ENCODE measurements at places on chromosomes 3 and 15.

- DNase-seq: no peak
These were observed 273.0 kb downstream of the DIPK2A start for GRCh38 chr3:144244662-144245061.

GRCh38 chr3:9214599-9214998 is 34.8 kb downstream of the SRGAP3 start:
- DNase-seq: no peak

- DNase-seq: peak; percentile 74
These were observed 398.8 kb downstream of the MECOM start for GRCh38 chr3:169264711-169265110.

DNA sequence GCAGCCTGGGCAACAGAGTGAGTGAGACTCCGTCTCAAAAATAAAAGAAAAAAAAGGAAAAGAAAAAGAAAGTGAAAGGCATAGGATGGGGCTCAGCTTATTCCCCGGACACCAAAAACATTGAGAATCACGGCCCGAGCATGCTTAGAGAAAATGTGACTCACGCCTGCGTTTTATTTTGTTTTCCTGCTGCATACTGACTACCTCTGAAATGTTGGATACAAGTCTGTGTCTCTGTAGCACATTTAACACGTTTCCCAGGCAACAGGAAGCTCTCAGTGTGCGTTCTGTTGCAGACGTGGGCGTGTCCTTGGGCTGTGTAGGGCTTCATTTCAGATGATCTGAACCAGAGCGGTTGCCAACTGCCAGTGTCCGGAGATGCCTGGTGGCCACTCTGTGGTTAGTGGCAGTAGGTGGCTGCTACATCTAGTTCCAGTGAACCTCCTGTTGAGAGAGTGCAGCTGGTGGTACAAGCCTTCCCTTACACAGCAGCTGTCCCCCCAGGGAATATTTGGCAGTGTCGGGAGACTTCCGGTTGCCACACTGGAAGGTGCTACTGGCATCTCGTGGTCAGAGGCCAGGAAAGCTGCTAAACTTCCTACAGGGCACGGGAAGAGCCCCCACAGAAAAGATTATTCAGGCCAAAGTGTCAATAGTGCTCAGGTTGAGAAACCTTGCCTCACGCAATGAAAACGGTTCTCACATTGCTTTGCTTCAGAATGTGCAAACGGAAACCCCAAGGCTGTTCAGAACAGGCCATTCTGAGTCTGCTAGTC is 3.0 kb downstream of the SLC51A start:
- DNase-seq: peak; percentile 70

DNA sequence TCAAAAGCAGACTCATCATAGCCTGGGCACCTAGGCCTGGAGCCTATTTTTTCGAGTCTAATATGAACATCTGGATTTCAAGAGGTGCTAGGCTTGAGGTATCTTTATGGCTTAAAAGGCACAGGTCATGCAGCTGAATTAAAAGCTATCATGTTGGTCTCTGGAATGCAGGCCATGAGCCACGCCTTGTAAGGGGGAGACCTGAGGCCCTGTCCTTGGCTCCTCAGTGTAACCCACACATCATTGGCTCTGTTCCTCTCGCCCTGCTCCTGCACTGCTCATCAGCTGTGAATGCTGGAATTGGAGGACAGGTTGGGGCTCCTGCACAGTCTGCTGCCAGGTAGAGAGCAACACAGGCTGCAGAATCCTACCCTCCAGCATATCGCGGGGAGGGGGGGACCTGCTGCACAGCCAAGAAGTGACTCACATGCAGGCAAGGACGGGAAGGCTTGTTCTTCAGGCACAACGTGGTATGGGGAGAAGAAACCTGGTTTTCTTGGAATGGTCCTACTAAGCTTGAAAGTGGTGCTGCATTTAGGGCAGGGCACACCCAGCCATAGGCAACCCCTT is 146.0 kb downstream of the CHST2 start:
- DNase-seq: no peak

DNA sequence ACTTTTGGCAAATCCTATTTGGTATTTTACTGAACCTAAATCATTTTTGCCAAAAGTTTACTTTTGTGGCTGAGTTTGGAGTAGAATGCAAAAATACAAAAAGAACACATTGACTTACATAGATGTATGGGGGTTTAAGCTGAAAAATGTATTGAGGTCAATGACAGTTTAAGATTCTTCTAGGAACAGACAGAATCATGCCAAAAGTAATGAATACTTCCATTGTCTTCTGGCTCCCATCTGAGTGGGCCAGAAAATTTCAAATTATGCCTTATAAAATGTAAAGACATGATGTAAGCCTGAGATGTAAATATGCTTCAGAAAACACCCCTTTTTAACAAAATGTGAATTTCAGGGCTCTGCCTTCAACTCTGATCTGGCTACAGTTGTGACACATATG is 375.1 kb upstream of the DPH6 start:
- DNase-seq: no peak

DNA sequence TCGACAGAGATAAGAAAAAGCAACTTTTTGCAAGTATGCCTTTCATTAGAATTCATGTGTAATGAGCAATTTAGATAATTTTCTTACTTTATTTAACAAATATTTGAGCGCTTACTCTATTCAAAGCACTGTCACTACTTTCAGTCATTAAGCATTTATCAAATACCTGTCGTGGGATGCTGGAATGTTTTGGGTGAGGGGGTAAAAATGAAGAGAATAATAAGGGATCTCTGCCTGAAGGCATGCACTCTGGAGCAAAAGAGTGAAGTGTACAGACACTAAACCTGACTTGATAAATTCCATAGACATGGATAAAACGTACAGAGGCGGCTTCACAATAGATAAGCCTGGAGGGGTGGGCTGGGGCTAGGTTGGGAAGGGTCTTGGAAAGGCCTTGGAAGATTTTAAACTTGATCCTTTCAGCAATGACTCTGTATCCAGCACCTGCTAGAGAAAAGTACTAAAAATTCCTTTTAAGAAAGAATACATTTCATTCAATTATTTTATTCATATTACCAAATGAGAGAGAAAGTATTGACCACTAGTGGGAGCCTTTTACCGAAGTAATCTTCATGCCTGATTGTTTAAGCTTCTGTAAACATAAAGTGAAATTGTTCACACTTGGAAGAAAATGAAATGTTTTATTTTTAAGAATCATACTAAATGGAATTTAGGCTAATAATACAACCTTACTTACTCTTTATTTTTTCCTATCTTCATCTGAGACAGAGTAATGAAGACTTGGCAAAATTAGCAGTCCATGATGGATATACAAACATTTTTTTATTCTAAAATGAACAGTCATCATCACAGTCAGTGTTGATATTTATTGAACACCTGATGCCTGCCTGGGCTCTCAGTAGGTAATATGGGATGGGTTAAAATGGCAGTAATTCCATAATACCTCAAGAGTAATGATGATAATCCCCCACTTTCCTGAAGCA is 113.2 kb downstream of the PPP2R3A start:
- no peak for DNase-seq

GRCh38 chr3:102529452-102529851 is 94.6 kb downstream of the ZPLD1 start:
- peak; percentile 20 for DNase-seq

GRCh38 chr3:146148468-146148931 is 12.5 kb downstream of the PLOD2 start:
- no peak for DNase-seq

GRCh38 chr3:184827572-184827971 is 15.6 kb downstream of the VPS8 start:
- DNase-seq: no peak

DNA sequence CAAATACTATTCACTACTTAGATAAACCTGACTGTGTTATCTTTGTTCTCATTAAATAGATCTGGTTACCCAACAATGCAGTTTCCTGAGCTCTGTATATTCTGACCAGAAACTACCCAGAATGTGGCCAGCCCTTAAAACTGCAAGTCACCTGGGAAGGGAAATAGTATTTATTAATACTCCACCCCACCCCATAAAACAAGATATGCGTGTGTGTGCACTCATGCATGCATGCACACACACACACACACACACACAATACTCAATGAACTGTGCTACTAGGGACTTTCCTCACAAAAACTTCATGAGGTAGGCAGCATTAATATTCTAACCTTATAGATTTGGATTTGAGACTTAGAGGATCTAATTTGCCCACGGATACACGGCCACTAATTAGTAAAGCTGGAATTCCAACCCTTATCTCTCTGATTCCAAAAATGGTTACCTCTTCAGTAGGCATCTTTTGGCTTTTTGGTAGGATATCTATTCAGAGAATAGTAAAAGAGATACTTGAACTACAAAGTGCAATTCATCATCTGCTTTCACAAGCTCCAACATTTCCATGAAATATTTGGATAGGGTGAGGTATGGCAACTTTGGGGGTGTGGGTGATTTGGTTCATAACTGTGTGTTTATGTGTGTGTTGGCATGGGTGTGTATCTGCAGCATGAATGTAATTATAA is 197.0 kb upstream of the CFAP20DC start:
- DNase-seq: no peak

DNA sequence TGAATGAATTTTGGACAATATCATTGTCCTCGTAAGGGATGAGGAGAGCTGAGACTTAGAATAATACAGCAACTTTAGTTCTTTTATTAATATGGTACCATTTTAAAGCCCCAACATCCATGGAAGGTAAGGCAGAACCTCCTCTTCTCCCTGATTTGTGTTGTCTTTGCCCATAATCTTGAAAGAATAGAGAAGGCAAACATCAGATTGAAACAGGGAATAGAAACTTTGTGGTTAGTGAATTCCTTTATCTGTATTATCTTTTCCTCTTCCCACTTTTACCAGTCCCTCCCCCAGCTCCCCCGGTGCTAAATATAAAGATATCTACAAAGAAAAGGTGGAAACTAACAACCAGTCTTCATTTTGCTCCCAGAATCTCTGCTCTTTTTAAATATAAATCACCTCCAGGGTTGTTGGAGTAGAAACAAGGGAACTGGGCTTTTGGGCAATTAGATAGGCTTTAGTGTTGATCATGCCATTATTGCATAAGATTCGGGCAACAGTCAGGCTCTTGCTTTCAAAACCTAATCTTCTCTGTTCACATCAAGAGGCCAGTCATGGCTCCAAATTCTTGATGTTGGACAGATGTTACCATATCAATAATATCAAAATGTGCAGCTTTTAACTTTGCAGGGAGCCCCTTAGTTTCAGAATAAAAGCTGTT is 32.5 kb downstream of the ITPR1 start:
- no peak for DNase-seq

- no peak for DNase-seq
These were observed 298.3 kb upstream of the NR2E3 start for GRCh38 chr15:71511796-71512681.

DNA sequence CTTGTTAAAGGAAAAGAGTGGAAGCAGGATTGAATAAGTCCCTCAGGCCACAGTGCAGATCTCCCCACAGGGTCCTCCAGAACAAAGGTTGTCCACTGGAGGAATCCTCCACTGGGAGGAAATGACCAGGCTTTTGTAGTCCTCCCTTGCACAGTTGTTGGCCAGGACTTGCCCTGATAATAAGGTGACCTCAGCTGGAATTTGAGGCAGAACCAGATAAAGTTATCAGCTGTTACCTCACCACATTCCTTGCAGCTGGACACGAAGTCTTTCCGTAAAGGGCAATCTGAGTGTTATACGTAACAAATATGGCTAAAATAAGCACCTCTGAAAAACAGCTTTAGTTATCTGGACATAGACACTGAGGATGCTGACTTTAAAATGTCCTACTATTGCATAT is 83.5 kb upstream of the NAALADL2 start:
- DNase-seq: no peak

DNA sequence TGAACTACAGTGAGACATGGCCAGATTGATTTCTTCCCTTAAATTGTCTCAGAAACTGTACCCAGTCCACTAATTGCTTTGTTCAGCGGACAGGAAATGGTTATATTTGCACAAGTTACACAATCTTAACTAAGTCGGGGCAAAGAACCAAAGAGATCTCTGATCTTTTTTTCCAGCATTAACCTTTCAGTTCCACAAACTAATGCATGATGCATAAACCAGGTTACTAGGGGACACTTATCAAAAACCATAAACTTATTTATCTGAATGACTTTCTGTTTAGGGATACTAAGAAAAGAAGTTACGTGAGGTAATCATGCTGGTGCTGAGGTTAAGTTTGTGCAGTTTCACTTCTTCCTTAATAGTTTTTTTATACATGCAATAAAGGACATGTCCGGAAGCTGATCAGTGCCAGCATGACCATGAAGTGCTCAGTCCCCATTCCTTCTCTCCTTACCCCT is 22.4 kb downstream of the FNDC3B start:
- no peak for DNase-seq

GRCh38 chr3:67382536-67382935 is 271.9 kb downstream of the SUCLG2 start:
- DNase-seq: no peak

DNA sequence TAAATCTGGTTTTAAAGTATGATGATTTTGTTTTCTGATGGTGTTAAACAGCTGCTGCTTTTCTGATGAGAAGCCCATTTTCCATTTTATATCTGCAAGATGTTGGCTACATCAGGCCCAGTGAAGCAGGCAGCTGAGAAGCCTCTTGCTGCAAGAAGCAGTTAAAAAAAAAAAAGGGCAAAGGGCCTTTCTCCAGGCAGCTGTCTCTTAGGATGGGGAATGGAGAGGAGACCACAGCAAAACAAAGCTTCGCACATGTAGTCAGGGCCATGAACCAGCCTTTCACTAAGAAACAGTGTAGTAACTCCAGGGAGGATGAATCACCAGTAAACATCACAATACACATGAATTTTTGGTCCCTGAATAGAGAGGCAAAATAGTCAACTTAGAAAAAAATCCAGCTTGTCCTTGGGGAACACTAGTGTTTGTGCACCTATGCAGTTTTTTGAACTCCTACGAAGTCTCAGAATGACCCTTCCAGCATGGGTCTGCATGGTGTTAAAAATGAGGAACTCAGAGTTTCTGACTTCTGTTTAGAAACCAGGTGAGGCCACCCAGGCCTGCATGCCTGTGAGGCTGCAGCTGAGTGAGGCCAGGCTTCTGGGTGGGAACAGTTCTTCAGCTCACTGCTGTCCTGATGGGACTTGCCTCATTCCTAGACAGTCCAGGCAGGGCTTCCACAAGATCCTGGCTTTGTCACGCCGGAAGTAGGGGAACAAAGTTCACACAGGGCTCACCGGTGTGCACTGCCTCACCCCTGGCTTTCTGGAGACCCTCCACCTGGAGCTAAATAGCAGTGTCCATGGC is 518.7 kb downstream of the MCTP2 start:
- no peak for DNase-seq

DNA sequence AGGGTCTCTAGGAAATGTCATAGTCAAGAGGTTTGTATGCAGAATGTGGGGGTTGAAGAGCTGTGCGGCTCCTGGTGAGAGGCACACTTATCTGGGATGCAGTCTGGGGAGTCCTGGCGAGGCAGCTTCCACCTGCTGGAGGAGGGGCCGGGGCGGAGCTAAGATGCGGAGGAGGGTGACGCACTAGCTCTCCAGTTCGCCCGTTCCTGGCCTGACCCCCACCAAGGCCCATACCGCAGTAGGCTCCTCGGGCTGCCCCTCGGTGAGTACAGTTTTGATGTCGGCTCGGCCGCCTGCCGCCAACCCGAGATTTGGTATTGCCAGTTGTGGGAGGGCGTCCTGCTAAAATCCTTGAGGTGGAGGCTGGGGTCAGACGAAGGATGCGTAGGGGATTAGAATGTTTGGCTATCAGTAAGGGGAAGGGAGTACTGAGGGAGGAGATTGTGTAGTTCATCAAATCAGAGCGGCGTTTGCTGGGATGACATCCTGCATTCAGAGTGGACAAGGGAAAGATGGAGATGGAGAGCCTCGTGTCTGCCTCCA is at the start of gene SCG5:
SCG5 (plus strand) TSS at position 194 of the 543 bp plus-strand sequence. CDS start 1,883 bp downstream, outside the sequence.
- DNase-seq: peak; percentile 80

GRCh38 chr15:35440265-35440664 is 105.7 kb downstream of the DPH6 start:
- no peak for DNase-seq

- no peak for DNase-seq
These were observed 6.1 kb upstream of the NR2E3 start for GRCh38 chr15:71804226-71804625.

All from BE2C (cell line).